ENCODE measurements at places on chromosomes 16 and 17. TPM values are rescaled to one million over a fixed set of nuclear protein-coding genes. Genes with fewer than 3 reads are reported as not detected.

Gene IGFBP4
- 164 TPM for total RNA-seq

Gene GRAPL
- total RNA-seq: 1.7 TPM

Gene PROCA1
- 2.0 TPM for total RNA-seq

Gene FLYWCH1
- total RNA-seq: 43.5 TPM

Gene TMEM220
- 3.7 TPM for total RNA-seq

Gene TMC6
- 80.1 TPM for total RNA-seq

Gene TBX21
- total RNA-seq: 0.30 TPM

Gene MARF1
- 39.7 TPM for total RNA-seq

Gene CSF3
- not detected for total RNA-seq

Gene NECAB2
- 2.5 TPM for total RNA-seq

Gene NUBP1
- total RNA-seq: 44.6 TPM

Gene CPHXL2
- not detected for total RNA-seq

Gene TMEM238L
- total RNA-seq: not detected

Gene CDRT15L2
- total RNA-seq: not detected

Gene GPR139
- total RNA-seq: not detected

Gene COPZ2
- 78.6 TPM for total RNA-seq

Gene ZP2
- not detected for total RNA-seq

Gene DNAAF1
- not detected for total RNA-seq

Gene ACSM5
- total RNA-seq: 0.40 TPM

Gene ANKFN1
- total RNA-seq: not detected

Gene NLGN2
- total RNA-seq: 11.0 TPM

DNA sequence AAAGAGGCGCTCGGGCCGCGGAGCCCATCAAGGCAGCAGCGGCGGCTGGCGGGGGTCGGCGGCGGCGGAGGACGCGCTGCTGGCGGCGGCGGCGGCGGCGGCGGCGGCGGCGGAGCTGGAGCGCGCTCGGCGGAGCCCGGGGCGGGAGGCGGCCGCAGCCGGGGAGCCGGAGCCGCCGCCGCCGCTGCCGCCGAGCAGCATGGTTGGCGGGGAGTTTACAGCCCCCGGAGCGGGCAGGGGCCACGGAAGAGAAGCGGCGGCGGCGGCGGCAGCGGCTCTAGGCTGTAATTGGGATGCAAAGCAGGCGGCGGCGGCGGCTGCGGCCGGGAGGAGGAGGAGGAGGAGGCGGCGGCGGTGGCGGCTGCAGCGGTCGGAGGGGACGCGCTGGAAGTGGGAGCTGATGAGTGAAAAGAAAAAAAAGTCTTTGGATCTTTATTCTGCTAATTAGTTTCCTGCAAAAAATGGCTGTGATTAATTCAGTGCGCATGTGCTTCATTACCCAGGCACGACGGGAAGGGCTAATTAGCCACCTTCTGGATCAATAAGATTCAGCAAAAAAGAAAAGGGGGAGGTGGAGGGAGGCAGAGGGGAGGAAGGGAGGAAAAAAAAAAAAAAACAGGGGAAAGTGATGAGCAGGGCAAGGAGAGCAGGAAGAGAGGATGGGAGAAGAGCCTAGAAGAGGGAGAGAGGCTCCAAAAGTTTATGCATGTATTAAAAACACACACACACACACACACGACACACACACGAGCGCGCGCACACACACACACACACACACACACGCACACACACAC is 10.9 kb upstream of the ZFHX3 start:
- DNase-seq: no peak

DNA sequence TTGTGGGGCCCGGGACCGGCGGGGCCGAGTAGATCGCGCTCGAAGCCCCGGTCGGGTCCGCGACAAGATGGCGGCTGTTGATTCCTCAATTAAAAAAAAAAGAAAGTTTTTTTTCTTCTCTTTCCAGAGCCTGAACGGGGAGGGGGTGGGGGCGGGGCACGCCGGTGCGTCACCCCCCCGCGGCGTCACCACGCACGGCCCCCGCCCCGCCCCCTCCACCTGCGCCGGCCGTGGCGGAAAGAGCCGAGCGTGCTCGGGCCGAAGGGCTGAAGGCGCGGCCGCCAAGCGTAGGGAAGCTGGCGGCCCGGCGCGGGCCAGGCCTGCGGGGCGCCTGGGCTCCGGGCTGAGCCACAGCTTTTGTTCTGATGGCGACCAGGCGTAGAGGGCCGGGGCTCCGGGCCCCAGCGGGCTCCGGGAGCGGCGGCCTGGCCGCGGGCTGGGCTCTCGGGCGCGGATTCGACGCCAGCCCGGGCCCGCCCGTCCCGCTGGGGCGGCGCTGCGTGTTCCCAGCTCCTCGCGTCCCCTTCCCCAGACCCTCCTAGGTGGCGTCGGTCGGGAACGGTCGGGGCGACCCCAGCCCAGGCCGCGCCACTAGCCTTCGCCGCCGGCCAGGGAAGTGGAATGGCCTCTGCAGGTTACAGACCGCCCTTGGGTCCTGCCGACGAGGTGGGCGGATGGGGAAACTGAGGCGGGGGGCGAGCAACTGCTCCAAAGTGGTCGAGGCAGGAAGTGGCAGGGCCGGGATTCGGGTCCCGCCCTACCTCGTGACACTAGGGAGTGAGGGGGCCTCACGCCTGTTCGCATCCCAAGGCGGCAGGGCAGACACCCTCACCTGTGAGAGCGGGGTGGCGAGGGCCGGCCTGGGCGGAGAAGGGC is at the start of gene CREBBP:
Gene CREBBP, minus strand, starts transcription at position 91 of the 876 bp plus-strand sequence. CDS start 797 bp downstream, outside the sequence.
- peak; percentile 94 for DNase-seq

DNA sequence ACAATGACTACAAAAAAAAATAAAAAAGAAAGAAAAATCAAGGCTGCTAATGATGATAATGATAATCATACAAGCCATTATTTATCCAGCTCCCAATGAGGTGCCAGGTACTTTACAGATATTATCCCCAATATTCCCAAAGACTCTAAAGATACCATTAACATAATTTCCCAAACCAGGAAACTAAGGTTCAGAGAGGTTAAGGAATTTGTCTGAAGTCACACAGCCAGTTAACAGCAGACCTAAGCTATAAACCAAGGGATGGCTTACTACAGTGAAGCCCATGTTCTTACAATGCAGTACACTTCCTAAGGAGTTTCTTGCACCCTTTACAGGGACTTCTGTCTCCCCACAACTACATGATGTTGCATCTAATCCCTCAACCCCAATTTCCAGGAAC is 45.7 kb upstream of the CDH5 start:
- DNase-seq: no peak

- no peak for DNase-seq
Observed at GRCh38 chr17:20271011-20271610, 196.2 kb downstream of the LGALS9B start.

DNA sequence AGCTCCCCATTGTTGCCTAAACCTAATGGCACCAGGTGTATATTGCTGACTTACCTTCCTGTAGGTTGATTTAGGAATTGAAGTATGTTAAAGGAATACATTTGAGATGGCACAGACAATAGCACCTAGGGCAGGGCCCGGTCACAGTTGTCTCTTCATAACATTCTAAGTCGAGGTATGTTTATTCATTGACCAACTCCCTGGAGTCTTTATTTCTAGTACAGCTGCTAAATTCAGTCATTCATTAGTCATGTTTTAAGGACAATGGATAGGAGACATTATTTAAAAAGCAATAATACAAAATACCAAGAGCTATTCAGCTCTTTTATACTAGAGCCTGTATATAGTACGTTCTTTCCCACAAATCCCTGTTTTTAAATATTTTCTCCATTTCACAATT is 369.5 kb upstream of the HSBP1 start:
- DNase-seq: no peak

DNA sequence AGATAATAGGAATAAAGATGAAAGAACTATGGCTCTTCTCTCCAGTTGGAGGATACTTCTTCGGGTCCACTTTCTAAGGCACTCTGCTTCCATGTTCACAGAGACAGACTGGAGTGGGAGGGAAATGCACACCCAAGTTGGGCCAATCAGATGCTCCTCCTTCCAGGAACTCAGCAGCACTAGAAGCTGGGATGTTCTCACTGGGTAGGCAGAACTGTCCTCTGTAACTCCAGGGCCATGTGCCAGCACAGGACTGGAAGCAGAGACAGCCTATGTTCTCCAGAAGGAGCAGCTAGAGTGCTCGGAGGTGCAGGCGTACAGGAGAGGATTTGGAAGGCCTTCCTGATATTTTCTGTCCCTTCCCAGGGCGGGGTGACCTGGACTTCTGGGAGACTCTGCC is 49.9 kb upstream of the SREBF1 start:
- no peak for DNase-seq

GRCh38 chr17:57544401-57544800 is 200.7 kb downstream of the CCDC182 start:
- no peak for DNase-seq

GRCh38 chr16:81296631-81297030 is 18.1 kb upstream of the GAN start:
- no peak for DNase-seq

DNA sequence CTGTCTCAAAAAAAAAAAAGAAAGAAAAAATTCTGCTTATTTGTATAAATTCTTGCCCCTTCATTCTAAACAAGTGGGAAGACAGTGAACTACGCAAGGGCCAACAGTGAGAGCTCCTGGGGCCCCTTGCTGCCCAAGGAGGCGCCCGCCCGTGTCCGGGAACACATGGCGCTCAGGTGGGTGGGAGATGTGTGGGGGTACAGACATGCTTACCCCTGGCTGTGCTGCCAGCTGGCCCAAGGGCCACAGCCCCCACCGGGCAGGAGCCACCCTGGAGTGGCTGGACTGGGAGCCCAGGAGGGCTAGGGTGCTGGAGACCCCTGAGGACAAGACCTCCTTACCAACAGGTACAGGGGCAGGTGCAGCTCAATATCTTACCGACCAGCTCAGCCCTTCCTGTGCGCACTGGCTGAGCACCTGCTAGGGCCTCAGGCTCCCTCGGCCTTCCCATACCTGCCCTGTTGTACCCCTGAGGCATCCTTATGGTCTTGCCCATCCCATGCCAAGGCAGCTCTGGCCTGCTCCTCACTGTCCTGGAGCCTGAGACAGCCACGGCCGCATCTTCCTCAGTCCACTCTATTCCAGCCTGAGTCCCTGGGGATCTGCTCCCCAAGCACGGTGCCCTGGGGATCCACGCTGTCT is 56.2 kb downstream of the CCDC57 start:
- no peak for DNase-seq

DNA sequence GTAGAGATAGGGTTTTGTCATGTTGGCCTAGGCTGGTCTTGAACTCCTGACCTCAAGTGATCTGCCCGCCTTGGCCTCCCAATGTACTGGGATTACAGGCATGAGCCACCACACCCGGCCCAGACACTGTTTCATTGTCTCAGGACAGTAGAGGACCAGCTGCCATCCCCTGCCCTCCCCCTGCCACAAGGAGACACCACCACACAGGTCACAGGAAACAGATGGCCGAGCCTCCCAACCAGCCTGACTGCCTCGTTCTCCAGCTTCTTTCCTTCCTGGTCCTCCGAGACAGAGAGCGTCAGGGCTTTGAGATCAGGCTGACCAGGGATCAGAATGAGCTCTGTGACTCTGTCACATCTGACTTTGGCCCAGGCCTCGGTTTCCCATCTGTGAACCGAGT is 20.8 kb upstream of the RNPS1 start:
- DNase-seq: no peak

- DNase-seq: peak; percentile 87
Observed at GRCh38 chr17:7336240-7337175, at the start of gene ACAP1. TSS of gene ACAP1 (plus strand) at chr17:7336529. CDS start at chr17:7336735, 206 bp downstream.

DNA sequence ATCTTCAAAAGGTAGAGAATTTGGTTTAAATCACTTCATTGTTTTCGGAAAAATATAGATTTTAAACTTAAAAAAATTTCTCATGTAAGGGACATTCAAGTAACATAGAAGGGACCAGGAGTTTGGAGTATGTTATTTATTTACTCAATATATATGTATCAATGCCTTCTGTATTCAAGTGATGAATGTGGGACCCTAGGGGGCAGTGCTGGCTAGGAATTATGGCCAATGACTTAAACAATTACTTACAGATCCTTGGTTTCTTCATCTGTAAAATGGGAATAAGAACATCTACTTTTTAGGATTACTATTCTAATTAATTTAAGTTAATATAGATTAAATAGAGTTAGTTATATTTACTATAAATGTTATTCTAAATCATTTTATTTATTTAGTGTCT is 886.3 kb upstream of the RBFOX1 start:
- DNase-seq: no peak

Measured in cardiac septum (tissue), 1 donor.